ENCODE measurements at places on chromosomes 4 and X. TPM values are rescaled to one million over a fixed set of nuclear protein-coding genes. Genes with fewer than 3 reads are reported as not detected.

GRCh38 chr4:142984871-142985585 is 138.9 kb upstream of the INPP4B start:
- no peaks in the 10 kb centered on the region for H3K36me3 ChIP-seq
- no peak overlapping the region for H3K27ac ChIP-seq
- DNase-seq, result no peak
- H3K27me3 ChIP-seq, result peaks cover 13% of the 10 kb centered on the region
- H3K4me1 ChIP-seq, result no peaks in the 10 kb centered on the region
- H3K4me3 ChIP-seq, result no peak overlapping the region

DNA sequence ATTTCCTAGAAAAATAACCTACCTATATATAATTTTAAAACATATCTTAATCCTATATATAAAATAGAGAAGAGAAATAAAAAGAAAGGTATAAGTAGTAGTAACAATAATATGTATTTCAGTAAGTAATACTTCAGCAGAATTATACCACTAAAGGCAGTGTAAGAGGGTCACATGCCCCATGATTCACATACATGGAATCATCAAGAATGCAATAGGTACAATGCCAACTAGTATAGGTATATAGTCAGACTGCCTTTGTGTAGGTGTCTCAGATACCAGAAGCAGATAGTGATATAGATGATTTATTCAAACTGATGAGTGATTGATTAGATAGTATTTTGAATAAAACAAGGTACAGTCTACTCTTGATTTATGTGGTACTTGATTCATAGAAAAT is 9.4 kb downstream of the AIMP1 start:
- no peaks in the 10 kb centered on the region for H3K27me3 ChIP-seq
- H3K36me3 ChIP-seq, result peaks cover 11% of the 10 kb centered on the region
- no peak for DNase-seq
- no peak overlapping the region for H3K27ac ChIP-seq
- no peak overlapping the region for H3K4me3 ChIP-seq
- no peaks in the 10 kb centered on the region for H3K4me1 ChIP-seq

- no peak for DNase-seq
- peaks cover 11% of the 10 kb centered on the region for H3K4me1 ChIP-seq
- no peak overlapping the region for H3K4me3 ChIP-seq
- H3K27ac ChIP-seq, result no peak overlapping the region
- H3K27me3 ChIP-seq, result peaks cover 32% of the 10 kb centered on the region
Measured at GRCh38 chr4:6473264-6474052, 1.0 kb upstream of the PPP2R2C start.

DNA sequence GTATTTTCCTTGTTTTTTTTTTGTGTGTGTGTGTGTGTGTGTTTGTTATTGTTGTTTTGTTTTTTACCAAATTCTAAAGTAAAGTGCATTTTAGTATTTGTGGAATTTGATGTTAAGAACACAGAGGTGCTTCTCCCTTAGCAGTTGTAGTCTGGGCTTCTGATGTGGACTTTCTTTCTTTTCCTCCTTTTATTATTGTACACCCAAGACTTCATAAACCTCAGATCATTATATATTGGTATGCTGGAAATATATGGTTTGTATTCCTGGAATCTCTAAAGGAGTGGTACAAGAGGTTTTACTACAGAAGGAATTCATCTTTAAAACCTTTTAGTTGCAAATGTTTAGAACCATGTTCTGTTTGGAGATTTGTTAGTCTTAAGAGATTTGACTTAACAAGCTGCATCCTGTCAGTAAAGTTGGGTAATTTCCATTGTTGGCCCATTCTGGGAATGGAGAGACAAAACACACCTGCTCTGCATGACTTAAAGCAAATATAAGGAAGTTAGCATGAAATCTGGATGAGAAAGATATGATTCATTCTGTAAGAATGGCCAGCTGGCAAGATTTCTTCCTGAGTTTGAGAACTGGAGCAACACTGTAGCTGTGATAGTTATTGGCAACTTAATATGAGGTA is 64.0 kb downstream of the SMAD1 start:
- no peak for DNase-seq
- no peak overlapping the region for H3K4me3 ChIP-seq
- H3K4me1 ChIP-seq, result no peaks in the 10 kb centered on the region
- no peaks in the 10 kb centered on the region for H3K36me3 ChIP-seq
- H3K27me3 ChIP-seq, result no peaks in the 10 kb centered on the region

DNA sequence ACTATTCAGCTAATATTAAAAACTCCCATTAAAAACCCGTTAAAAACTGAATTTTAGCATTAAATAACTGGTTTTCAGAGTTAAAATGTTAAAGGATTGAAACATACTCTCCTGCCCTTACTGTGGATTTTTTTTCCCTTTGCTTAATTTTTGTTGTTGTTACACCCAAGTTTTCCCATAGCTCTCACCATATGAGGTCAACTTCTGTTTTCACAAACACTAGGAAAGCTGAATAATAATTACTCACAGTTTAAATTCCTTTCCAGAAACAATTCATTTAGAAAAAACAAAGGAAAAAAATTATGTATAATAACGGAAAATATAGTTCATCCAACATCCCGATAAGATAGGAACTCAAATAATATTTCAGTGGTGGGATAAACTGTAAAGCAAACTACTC is 129.0 kb downstream of the PPP3CA start:
- H3K4me3 ChIP-seq, result no peak overlapping the region
- DNase-seq, result no peak
- H3K4me1 ChIP-seq, result peaks cover 40% of the 10 kb centered on the region
- H3K36me3 ChIP-seq, result no peaks in the 10 kb centered on the region
- H3K27me3 ChIP-seq, result no peaks in the 10 kb centered on the region

The DNASE1L1 gene
- polyA plus RNA-seq, result 21.2 TPM

- no peaks in the 10 kb centered on the region for H3K27me3 ChIP-seq
- no peak for DNase-seq
- H3K36me3 ChIP-seq, result no peaks in the 10 kb centered on the region
- no peaks in the 10 kb centered on the region for H3K4me1 ChIP-seq
Measured at GRCh38 chrX:68659385-68659784, 11.9 kb downstream of the STARD8 start.

DNA sequence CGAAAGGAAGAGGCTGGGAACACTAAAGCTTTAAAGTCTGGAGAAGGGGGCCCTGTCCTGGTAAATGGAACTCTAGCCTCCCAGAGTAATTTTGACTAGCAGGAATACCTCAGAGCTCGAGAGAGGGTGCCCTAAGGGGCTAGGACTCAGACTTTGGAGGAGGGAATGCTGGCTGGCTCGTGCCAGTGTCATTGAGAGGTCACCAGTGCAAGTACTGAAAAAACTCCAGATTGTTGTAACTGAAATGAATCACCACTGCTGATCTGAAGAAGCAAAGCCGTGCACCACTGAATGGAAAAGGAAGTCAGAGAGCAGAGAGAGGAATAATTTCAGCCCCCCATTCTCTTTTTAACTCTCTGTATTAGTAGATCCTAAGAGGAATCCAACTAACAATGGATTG is 690.2 kb downstream of the FAT4 start:
- no peaks in the 10 kb centered on the region for H3K4me1 ChIP-seq
- no peak overlapping the region for H3K4me3 ChIP-seq
- H3K27ac ChIP-seq, result no peak overlapping the region
- no peak for DNase-seq
- H3K36me3 ChIP-seq, result no peaks in the 10 kb centered on the region
- no peaks in the 10 kb centered on the region for H3K27me3 ChIP-seq

DNA sequence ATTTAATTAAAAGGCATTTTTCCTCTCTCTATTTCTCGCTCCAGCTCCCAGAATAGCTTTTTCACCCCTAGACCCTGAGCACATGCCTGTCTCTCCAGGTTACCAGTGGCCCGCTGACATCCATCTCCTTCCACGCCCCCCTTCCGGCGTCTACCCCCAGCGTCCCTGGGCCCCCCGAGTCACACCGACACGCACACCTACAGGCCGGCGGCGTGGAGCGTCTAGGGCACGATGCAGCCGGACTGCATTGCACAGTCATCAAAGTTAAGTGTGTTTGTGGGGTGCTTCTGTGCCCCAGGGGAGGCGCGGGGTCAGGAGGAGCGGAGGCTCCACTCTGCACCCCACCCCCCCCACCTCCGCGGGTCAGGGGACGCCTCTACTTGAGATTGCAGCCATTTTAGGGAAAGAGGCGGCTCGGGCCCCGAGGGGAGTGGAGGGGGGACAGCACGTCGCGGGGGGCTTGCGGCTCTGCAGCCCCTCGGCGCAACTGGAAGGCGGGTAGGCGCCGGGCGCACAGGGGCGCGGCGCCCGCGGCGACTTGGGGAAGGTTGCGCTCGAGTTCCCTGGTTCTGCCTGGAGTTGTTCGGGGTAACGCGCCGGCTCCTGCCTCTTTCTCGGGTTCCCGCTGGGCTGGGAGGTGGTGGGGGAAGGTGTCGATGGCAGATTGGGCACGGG is 112.7 kb downstream of the DHX15 start:
- H3K27me3 ChIP-seq, result peaks cover 96% of the 10 kb centered on the region
- H3K4me1 ChIP-seq, result peaks cover 45% of the 10 kb centered on the region
- H3K36me3 ChIP-seq, result no peaks in the 10 kb centered on the region
- DNase-seq, result no peak
- H3K27ac ChIP-seq, result peak overlapping the region; percentile 62
- H3K4me3 ChIP-seq, result peak overlapping the region; percentile 87

Measured in naive B cell (primary cell).